ENCODE measurements at places on chromosomes 16 and 17. TPM values are rescaled to one million over a fixed set of nuclear protein-coding genes. Genes with fewer than 3 reads are reported as not detected.

- peak; percentile 72 for DNase-seq
Observed at GRCh38 chr16:84884596-84885341, 65.0 kb downstream of the CRISPLD2 start.

- no peak for DNase-seq
Observed at GRCh38 chr16:82178352-82178751, 8.3 kb upstream of the MPHOSPH6 start.

The CCL16 gene
- not detected for total RNA-seq

DNA sequence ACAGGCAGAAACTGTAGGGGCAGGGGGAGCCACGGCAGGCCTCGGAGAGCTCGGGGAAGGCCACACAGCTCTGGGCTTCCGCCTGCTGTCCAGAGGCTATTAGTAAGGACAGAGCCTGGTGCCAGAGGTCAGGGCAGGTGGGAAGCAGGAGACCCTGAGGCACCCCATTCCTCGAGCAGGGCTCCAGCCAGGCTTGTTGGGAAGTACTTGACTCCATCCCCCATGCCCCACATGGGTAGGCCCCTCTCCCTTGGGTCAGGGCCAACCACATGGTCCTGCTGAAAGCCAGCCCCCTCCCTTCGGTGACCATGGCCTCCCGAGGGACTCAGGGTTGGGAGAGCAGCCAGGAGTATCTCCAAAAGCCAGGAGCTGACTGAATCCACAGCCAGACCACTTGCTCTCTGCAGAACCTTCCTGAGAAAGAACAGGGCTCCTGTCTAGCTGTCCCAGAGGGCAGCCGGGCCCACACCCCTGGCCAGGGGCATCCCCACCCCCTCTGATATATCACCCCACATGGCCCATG, 17.4 kb upstream of the MPRIP start:
- no peak for DNase-seq

DNA sequence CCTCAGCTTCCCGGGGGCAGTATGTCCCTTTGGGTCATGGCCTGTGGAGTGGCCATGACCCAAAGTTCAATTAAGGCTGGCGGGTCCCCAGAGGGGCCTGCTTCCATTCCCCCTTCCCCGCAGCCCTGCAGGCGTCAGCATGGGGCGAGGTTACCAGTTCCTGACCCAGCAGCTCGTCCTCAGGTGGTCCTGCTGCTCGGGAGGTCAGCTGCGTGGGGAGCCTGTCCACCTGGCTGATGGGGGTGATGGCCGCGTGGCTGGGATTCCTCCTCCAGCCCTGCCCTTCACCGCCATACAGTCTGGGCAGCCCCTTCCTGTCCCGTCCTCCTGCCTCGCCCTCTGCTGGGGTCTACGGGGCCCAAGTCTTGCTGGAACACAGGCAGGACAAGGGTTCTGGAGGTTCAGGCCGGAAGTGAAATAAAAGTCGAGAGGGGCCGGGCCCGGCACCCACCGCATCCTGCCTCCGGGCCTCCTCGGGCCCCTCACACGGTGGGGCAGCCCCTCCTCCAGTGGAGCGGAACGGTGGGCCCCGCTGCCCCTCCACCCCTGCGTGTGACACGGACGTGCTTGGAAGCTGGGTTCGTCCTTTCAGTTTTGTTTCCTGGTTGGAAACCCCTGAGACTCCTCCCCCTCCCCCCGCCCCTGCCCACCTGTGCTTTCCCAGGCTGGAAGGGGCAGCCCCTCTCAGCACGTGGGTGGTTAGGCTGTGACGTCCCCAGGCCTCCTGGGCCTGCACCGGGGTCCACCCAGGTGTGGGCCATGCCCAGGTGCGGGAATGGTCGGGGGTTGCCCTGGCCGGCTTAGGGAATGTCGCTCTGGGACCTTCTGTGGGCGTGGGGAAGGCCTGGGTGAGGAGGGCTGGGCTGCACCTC, 6.8 kb downstream of the UBALD2 start:
- DNase-seq, result no peak

The CCL7 gene
- not detected for total RNA-seq

The WFIKKN2 gene
- total RNA-seq, result not detected

DNA sequence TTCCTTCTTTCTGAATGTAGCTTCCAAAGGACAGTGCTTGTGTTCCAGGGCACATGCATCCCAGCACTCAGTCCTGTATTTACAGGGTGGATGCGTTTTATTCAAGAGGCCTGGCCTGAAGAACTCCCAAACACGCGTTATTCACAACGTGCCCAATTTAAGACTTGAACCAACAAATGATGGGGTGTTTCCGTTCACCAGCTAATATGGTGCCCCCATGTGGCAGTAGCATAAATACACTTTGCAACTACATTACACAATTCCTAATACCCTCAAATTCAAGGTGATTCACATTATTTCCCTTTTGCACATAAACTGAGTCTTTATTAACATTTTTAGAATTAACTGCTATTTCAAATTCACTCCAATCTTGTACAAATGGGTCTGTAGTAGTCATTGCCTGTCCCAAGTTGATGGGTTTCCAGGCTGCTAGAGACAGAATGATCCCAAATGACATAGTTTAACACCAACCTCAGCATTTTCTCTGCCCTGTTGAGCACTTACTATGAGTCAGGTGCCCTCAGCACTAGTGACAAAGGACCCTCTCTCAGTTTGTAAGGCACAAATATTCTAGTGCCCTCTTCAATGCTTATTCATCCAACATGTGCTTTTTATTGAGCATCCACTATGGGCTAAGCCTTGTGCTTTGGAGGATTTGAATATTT, 26.9 kb downstream of the HSD17B2 start:
- DNase-seq, result peak; percentile 47

DNA sequence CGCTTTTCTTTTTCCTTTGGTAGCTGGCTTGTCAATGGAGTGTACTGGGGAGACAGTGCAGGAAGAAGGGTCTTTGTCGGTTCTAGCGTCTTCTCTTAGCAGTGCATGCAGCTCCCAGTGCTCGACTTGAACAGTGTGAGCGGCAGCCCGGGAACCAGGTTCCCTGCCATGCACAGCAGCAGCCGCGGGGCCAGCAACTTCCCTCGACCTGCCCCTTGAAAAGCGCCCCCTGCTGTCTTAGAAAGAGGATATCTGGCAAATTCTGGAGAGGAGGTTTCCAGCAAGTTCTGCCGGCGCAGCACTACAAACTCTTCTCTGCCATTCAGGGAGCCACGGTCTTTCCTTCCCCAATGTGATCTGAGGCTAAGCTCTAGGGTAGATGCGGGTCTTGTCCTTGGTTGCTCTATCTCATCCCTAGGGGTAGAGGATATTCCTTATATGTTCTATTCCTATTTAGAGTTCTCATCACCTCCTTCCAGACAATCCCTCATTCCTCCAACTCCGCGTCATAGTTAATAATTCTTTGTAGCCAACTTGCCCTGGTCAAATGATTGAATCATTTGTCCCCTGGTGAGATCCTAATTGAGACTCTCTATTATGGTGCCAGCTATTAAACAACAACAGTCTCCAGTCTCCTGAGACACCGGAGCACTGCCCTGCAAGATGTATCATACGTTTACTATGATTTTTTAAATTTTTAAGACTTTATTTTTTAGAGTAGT, 451.3 kb downstream of the PMP22 start:
- DNase-seq, result peak; percentile 63

GRCh38 chr17:28746611-28747050, 2.8 kb downstream of the TRAF4 start:
- no peak for DNase-seq

- no peak for DNase-seq
Observed at GRCh38 chr17:8499614-8500013, 63.9 kb downstream of the NDEL1 start.

DNA sequence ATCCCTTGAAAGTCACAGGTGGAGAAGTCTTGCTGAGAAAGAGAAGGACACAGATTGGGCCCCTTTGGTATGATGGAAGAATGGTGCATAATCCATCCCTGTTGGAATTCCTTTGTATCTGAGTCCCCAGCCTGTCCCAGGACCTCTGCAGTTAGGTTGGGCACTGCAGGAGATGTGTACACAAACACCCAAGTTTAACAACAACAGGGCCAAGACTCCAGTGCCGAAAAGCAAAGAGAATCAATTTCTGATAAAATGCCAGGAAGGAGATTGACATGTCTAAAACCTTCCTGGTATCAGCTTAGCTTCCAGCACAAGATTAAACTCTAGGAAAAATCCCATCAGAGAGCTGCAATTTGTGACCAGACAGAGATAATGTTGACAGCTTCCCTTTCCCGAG, 32.9 kb downstream of the KATNIP start:
- no peak for DNase-seq

DNA sequence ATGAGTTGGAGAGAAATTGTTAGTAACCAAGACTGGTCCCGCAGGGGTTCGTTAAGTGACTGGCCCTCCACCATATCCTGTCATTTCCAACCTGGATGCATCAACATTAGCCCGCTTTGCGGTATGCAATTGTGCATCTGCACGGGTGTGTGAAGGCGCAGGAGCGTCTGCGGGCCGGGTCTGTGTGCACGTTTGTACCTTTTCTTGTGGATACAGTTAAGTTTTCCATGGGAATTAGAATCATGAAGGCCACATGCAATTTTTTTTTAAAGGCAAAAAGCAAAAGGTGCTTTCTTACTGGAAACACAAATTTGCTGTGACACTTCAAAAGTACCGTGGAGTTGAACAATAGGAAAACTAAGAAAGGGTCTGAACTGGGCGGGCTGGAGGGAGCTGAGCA, 355.4 kb upstream of the ZFHX3 start:
- DNase-seq, result no peak

DNA sequence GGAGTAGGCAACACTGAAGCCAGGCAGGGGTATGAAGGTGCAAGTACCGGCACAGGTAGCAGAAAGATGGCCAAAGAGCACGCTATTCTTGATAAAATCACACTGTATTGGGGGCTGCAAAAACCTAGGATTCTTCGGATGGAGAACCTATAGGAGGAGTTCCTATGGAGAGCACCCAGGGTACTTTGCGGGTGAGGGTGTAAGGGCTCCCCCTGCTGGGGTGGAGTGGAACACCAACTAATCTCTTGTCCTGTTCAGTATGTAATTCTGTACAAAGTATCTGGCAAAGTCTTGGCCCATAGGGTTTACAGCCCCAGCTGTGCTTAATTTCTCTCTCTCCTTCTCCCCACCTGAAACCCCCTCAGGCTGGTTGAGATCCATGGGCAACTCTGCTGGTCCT, 393.1 kb upstream of the ASIC2 start:
- peak; percentile 46 for DNase-seq

DNA sequence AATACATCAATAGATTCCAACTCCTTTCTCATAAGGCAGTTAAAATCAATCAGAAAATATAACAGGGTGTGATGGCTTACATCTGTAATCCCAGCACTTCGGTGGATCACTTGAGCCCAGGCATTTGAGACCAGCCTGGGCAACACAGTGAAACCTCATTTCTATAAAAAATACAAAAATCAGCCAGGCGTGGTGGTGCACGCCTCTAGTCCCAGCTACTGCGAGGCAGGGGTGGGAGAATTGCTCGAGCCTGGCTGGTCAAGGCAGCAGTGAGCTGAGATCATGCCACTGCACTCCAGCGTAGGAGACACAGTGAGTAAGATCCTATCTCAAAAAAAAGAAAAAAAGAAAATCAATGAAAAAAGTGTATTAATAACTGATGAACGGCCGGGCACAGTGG, 258.6 kb downstream of the NTN1 start:
- DNase-seq, result no peak

- DNase-seq, result no peak
Observed at GRCh38 chr17:39903158-39903884, 15.1 kb downstream of the GSDMB start.

DNA sequence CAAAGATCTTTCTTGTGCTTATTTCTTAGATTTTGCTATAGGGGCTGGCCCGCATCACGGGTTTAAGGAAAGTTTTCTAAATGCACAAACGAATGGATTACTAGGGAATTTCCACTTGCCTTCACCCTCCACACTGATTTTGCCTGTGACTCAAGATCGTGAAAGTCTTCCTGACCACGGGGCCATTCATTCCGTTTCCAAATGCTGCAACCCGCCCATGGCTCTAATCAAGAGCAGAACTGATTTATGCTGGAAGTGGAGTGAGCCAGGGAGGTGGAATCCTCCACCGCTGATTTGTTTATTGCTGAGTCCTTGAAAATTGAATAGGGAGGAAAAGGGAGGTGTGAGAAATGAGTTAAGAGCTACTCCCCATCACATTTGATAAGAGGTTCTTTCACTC, 52.4 kb downstream of the CA10 start:
- no peak for DNase-seq

GRCh38 chr17:10600571-10600970, 51.1 kb upstream of the MYH2 start:
- DNase-seq, result no peak
